Suppressor macrophage (primary cell): ENCODE measurements at places on chromosomes 4 and X.

GRCh38 chrX:118239178-118239870, 106.6 kb upstream of the WDR44 start:
- no peak for DNase-seq

- peak; percentile 55 for DNase-seq
These were observed 5.1 kb upstream of the GABRQ start for GRCh38 chrX:152632445-152633097.

GRCh38 chr4:21692241-21692640, 256.3 kb downstream of the KCNIP4 start:
- no peak for DNase-seq

DNA sequence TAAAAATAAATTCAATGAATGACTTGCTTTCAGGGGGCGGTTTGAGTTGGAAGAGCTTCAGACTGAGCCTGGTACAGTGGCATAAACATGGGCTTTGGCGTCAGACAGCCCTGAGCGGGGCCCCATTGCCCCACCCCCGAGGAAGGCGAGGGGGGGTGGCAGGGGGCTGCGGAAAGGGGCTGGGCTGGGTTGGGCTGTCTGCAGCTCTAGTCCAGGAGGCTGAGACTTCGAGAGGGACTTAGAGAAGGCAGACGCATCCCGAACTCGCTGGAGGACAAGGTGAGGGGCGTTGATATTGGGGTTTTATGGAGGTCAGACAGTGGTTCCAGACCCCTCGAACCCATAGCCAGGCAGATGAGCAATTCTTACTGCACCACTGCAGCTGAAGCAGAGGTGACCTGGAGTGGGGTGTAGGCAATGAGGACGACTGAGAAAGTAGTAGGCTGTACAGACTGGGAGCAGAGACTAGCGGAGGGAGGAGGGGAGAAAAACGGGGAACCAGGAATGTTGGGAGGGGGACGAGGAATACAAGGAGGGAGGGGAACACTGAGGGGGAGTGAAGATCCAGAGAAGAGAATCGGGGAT, at the start of gene MAGED2:
Gene MAGED2 (plus strand): TSS at position 222 of the 585 bp plus-strand sequence. CDS start 1,587 bp downstream, outside the sequence.
- no peak for DNase-seq

GRCh38 chrX:45876206-45876605, 669.0 kb downstream of the ZNF674 start:
- DNase-seq: no peak

- peak; percentile 16 for DNase-seq
These were observed 28.5 kb downstream of the TBCK start for GRCh38 chr4:106287353-106287969.

DNA sequence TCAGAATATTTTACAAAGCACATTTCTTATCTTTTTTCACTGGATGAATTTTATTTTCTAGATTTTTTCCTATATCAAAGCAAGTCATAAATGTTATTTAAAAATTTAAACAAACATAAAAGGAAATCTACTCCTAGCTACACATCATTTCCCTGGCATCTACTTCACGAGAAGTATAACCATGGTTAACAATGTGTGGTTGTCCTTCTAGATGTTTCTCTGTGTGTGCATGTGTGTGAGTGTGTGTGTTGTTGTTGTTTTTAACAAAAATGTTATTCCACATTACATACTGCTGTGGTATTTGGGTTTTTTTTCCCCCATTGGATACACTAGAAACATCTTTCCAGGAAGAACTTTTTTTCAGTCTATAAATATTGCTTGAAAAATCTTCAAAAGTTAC, 103.1 kb downstream of the CHIC2 start:
- DNase-seq: no peak

GRCh38 chr4:106809076-106809475, 227.0 kb downstream of the DKK2 start:
- peak; percentile 64 for DNase-seq

DNA sequence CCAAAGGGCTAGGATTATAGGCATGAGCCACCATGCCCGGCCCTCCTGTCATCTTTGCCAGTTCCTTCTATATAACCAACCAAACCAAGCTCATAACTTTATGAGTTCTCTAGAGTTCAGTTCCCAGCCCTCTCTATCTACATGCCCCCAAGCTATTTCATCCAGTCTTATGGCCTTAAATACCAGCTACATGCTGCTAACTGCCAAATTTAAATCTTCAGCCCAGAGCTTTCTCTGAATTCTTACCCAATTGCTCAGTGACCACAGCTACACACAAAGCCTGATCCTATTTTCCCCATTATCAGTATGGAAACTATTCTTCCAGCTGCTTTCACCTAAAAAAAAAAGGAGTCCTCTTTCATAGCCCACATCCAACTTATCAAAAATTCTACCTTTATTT, 23.1 kb downstream of the TMEM184C start:
- DNase-seq: no peak

GRCh38 chr4:42570221-42570620, 86.7 kb downstream of the ATP8A1 start:
- DNase-seq: no peak

DNA sequence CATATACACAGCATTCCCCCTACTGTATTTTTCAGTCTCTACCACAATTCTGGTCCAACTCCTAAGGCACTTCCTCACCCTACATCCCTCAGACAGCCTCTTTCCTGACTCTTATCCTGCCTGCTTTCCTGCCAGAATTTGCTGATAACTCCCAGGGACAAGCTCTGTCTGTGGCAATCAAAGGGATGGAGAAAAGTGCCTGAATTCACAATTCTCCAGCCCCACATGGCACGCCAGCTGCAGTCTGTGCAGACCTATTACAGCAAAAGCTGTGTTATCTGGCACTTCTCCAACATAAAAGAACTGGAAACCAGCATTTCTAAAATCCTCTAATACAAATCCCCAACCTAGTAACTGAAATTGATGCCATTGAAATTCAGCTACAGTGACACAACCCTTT, 404.8 kb downstream of the KLHL13 start:
- DNase-seq: no peak

DNA sequence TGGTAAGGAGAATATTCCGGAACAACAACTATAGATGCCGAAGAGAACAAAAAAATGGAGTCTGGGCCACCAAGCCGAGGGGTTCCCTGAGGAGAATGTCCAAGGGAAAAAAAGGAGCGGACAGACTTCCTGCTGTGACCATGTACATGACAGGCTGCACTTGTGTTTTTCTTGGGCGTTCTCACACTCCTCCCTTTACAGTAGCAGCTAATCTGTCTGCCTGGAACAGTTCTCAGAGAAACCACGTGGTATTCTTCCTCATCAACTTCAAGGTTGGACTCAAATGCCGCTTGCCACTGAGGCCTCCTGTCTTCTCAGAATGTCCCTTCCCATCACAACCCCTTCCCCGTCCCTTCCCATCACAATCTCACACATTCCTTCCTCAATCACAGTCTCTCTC, 30.8 kb upstream of the MTNR1A start:
- DNase-seq: no peak

GRCh38 chr4:28350485-28350884, 1489.8 kb downstream of the STIM2 start:
- DNase-seq: no peak

DNA sequence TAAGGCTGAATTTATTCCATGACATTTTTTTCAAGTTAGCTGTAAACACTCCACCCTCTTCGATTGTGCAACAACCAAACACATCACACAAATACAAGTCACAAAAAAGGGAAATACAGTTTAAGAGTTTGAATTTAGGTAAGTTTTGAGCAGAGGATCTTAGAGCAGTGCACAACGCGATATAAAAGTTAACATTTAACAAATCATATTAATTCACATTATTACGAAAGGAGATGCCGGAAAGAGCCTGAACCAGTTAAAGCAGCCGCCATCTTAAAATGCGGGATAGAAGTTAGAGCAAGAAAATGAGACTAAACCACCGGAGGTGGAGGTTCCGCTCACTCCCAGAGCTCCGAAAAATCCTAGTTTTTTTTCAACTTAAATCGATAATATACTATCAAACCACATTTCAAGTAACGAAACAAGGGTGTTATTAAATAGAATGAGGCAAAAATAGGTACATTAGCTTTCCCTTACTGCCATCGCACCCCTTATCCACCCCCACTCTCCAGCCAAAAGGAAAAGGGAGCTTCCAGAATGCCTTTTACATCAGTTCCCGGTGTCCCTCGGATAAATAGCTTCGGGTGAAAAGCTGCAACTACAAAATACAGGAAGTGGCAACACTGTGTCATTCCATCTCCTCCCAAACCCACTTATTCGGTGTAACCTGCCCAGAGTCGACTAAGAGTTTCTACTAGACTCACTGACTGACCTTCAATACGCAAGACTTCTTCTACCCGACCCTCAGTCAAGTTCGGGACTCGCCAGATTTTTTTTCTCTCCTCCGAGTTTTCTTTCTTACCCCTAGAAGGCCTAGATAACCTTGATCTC, 1.9 kb downstream of the UBE2D3 start:
- DNase-seq: peak; percentile 80

DNA sequence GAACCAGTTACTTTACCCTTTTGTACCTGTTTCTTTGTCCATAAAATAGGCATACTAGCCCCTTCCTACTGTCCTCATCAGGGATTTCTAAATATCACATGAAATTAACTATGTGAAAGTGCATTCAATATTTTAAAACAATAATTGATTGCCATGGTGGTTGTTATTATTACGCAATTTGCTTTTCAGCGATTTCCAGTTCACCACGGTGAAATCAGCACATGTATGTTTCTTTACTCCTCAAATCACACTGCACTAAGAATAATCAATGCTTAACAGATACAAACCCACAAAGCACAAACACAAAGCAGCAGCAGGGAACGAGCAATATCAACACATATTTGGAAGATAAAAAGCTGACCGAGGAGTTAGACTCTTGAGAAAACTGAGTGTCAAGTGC, 371.3 kb upstream of the NOCT start:
- no peak for DNase-seq

GRCh38 chrX:78769101-78769755, 21.7 kb downstream of the LPAR4 start:
- DNase-seq: no peak

GRCh38 chr4:95833711-95834194, 6.1 kb upstream of the PDHA2 start:
- DNase-seq: no peak

GRCh38 chrX:25536307-25536970, 520.7 kb upstream of the ARX start:
- DNase-seq: no peak

- peak; percentile 72 for DNase-seq
These were observed 51.3 kb upstream of the RELL1 start for GRCh38 chr4:37737466-37737865.

GRCh38 chr4:57424232-57424897, 314.2 kb upstream of the IGFBP7 start:
- no peak for DNase-seq

GRCh38 chr4:6372649-6373525, 99.5 kb downstream of the PPP2R2C start:
- DNase-seq: peak; percentile 2
